ENCODE measurements at places on chromosomes 7 and 10.

- no peak for DNase-seq
Measured at GRCh38 chr7:82778021-82778420, 334.4 kb upstream of the CACNA2D1 start.

DNA sequence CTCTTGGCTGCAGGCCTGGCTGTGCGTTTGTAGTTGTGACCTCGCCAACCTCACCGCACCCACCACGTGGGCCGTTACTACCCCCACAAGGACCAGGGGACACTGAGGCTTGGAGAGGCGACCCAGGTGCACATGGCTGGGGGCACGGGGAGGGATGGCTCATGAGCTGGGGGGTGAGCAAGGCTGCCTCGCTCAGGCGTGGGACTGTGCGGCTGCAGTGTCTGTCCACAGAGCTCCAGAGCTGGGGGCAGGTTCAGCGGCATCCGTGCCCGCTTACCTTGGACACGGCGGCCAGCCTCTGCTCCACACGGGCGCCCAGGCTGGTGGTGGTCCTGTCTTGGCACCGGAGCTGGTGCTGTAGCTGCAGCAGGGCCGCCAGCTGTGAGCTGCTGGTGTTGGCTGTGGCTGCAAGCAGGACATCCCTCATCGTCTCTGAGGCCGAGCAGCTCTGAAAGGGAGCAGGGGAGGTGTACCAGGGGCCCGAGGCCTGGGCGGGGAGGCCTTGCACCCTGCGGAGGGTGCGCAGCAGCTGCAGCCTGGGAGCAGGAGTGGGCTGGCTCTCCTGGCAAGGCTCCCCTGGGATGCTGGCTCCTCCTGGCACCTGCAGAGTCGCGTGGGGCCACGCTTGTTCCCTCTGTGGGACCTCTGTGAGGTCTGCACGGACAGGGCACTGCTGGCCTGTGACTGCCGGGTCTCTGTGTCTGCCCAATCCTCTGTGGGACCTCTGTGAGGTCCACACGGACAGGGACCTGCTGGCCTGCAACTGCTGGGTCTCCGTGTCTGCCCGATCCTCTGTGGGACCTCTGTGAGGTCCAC lies 60.0 kb upstream of the NKX6-2 start:
- DNase-seq = no peak

- no peak for DNase-seq
Measured at GRCh38 chr10:128493811-128494210, 367.6 kb upstream of the MKI67 start.

DNA sequence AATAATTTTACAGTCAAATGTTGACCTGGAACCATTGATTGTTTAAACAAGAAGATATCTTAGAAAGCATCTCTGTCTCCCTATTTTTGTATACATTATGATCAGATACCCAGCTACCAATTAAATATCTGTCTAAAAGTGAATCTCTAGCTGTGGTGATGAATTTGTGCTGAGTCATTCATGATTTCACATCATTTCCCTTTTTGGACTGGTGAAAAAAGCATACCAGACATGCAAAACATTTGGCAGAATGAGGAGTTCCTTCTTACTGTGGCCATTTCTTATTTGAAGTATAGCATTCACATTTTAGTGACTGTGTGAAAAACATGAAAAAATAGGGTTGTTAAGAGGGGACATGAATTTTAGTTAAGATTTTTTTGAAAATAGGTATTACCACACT lies 98.0 kb upstream of the GATA3 start:
- DNase-seq = no peak

- no peak for DNase-seq
Measured at GRCh38 chr10:5591336-5591824, 66.6 kb downstream of the CALML3 start.
